Placental pericyte (primary cell): ENCODE measurements at places on chromosomes 2 and 18. TPM values are rescaled to one million over a fixed set of nuclear protein-coding genes. Genes with fewer than 3 reads are reported as not detected.

LYPD6 gene
- total RNA-seq: 5.2 and 12.0 TPM in 2 replicates

CCDC68 gene
- 17.3 and 18.3 TPM in 2 replicates for total RNA-seq

WDR43 gene
- 73.3 and 120 TPM in 2 replicates for total RNA-seq

ATP8B1 gene
- 6.1 and 37.5 TPM in 2 replicates for total RNA-seq

COLEC11 gene
- 1.0 and 1.1 TPM in 2 replicates for total RNA-seq

CDK15 gene
- total RNA-seq: 1.3 and 7.0 TPM in 2 replicates

DQX1 gene
- not detected in 2 replicates for total RNA-seq

ACMSD gene
- not detected in 2 replicates for total RNA-seq
